ENCODE measurements at places on chromosomes 5 and 9.

- DNase-seq = no peak
Observed at GRCh38 chr5:127377651-127378050, 87.1 kb downstream of the MEGF10 start.

DNA sequence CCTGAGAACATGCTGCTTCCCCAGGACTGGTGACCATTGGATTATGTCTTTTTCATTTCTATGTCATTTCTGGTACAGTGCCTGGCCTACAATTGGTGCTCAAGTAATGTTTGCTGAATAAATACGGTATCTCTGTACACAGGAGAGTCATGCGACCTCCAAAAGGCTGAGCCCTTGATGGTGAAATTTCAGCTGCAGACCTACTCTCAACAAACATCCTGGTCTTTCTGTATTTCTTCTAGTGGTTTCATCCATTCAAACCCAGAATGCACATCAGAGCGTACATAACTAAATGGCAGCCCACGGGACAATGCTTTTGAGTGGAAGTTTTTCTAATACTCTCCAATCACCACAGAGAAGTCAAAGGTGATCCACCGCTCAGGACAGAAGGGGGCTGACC lies 62.6 kb upstream of the RPS23 start:
- DNase-seq = no peak

DNA sequence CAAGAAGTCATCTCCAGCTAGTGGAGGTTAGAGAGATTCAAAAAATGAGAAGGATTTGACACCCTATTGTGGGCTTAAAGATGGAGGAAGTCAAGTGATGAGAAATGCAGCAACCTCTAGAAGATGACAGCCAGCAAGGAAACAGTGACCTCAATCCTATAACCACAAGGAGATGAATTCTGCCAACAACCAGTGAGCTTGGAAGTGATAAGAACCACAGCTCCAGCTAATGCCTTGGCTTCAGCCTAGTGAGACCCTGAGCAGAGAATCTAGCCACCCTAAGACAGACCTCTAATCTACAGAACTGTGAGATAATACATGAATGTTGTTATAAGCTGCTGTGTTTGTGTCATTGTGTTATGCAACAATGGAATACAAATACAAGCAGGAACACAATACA lies 262.4 kb downstream of the GRIA1 start:
- no peak for DNase-seq

- DNase-seq = no peak
Observed at GRCh38 chr5:42894057-42894456, 82.4 kb upstream of the SELENOP start.

GRCh38 chr9:122579874-122580273 lies 3.3 kb downstream of the OR1L8 start:
- no peak for DNase-seq

GRCh38 chr9:129596541-129597331 lies 24.2 kb downstream of the C9orf50 start:
- no peak for DNase-seq

DNA sequence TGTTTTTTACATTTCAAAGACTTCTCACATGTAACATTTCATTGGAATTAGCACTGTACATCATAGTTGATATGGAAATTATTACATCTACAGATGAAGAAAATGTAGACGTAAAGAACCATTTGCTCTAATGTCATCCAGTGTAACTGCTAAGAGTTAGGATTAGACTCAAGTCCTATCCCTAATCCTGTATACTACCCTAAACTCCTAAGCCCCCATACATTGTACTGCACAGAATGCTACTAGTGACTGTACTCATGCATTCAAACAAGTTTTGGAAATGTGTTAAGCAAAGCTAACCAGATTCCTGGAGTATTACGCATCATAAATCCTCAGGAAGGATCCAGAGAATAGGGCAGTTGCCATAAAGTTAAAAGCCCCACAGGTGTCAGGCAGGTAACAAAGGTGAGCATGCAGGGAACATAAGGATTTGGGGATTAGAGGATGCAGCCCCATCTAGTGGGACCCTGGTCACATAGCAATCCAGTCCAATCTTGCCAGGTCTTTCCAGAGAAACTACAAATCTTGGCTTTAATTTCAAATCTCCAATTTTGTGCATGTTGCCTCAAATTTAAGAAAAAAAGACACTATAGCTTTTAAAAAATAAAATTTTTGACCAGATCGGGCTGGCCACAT lies 32.0 kb downstream of the HAVCR1 start:
- no peak for DNase-seq

DNA sequence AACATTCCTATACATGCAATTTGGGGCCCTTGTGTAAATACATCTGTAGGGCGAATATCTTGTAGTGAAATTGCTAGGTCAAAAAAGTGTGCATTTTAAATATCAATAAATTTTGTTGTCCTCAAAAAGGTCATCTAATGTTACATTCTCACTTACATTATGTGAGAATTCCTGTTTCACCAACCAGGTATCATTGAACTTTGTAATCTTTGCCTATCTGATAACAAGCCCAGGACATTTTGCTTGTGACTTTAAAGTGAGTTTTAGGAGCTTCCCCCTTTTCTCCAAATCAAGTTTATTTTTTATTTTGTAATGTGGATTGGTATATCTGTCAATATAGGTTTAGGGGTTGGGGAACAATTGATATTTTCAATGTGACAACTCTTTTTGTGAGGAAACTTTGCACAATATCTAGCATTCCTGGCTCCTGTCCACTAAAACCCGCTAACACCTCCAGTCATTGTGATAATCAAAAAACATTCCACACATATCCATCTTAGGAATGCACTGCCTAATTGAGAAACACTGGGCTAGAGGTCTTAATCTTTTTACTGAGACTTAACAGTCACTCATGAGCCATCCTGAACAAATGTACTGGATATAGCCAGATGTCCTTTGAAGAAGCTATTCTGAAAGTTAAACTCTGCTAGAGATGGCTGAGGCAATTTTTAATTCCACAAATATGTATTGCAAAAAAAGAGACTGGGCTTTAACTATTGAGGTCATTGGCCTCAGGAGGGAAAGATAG lies 72.5 kb upstream of the SLC1A1 start:
- DNase-seq = no peak

DNA sequence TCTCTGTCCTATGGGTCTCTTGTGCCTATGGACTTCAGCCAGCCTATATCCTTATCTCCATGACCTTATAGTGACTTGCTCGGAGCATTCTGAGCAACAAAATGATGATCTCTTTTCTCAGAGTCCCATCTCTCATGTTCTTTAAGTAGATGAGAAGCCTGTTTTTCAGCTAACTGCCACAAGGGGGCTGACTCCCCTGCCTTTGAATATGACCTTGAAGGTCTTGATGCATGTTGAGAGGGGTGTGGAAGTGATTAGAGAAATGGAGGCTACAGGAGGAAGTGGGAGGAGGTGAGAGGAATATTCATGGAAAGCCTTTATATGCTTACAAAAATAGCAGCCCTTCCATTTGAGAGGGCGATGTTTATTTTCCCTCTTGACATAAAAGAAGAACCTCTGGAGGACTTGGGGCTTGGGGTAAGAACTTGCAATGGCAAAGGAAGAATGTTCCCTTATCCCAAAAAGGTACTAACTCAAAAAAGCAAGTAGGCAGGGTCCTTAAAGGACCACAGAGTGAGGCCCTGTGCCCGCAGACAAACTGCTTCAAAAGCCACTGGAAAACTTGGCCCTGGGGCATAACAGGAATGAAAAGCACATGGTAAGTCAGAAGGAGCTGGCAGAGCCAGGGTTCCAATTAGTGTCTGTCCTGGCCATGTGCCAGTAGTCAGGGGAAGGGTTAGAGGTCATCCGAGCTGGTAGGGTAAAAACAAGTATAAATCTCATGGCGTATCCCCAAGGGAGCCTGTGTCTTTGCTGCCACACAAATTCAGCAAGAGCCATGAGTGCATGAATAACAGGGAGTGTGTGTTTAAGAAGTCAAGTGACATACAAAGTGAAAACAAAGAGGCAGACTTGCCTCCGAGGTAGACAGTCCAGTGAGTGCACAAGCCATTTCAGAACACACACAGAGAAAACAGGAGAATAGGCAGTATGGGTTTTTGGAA lies 39.1 kb downstream of the FGD3 start:
- DNase-seq = no peak

DNA sequence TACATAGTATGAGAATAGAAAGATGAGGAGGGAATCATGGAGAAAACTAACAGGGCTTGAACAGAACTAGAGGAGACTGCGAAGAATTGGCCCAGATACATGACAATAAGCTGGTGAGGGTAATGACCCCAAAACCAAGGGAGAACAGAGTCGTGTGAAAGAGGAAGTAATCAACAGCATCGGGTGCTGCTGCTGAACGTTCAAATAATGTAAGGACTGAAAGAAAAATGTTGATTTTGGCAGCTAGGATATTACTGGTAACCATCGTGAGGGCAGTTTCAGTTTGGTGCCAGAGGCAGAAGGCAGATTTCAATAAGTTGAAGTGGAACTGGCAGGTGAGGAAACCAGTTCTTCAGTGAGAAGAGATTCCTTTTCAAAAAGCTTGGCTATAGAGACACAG lies 66.8 kb upstream of the SMC2 start:
- DNase-seq = no peak

DNA sequence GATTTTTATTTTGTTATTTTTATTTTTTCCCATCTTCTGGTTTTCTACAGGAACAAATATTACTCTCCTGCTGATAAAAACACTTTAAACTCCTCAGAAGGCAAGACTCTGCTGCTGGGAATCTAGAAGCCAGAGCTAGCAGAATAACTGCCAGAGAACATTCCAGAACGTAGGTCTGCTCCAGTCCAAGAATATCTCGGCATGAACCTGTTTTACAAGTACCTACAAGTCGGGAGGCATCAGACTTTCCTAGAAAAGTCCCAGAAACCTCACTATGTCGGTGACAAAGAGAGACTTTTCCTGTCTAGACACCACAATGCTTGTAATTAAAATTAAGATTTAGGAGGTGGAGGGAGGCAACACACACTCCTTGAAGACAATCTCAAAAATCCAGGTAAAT lies 41.4 kb downstream of the FABP6 start:
- no peak for DNase-seq

GRCh38 chr5:15417156-15417555 lies 82.8 kb upstream of the FBXL7 start:
- no peak for DNase-seq

- no peak for DNase-seq
Observed at GRCh38 chr5:181120761-181121160, 10.2 kb downstream of the OR2V1 start.

DNA sequence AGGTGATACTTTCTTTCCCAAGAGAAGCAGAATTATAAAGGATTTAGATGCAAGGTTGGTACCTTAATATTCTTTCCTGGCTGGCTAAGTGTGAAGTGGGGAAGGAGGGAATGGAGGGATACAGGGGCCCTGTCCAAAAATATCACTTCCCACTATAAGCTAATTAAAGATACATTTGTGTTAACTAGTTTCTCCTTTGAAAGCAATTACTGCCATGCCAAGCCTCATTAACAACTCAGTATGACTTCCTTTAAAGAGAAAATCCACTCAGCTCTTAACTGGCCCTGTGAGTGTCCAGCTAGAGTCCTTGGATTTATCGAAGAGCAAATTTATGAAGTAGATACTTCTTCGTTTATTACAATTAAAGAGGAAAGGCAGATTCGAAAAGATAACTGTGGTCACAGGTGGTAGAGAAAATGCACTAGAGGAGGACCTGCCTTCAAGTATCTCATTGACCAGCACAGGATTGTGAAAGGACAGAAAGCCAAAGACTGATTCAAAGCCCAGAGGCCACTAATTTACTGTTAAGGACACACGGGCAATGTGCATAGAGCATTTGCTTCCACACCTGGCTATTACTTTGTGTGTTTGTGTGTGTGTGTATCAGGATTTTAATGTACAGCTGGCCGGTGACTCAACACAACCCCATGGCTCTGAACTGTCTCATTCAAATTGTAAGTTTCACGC lies 11.2 kb upstream of the GLDC start:
- no peak for DNase-seq

DNA sequence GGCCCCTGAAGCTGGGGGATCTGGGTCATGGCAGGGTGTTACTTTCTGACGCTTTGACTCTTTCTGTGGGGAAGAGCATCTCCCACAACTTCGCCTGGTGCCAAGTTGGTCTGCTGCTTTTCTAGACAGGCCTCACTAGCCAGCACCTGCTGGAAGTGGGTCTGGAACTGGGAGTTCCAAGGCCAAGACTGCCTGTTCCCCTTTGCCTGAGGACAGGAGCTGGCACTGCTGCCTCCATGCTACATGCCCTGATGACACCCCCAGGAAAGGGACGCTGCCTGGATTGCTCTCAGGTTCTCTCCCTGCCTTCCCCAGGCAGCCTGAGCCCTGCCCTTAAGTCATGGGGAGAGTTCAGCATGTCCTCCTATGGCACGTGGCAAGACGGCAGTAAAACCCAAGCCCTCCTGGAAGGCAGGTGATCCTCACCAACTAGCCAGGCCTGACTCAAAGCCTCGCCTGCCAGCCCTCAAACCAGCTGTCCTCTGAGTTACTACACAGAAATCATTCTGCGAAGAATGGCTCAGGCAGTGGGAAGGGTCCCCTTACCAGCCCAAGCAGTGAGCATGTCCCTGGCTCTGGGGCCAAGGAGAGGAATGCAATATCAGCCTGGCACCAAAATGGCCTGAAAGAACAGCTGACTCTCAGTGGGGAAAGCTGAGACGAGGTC lies 35.8 kb downstream of the SEC61B start:
- no peak for DNase-seq

GRCh38 chr9:92763721-92764380 lies 782 bp downstream of the BICD2 start:
- DNase-seq = peak; percentile 13

DNA sequence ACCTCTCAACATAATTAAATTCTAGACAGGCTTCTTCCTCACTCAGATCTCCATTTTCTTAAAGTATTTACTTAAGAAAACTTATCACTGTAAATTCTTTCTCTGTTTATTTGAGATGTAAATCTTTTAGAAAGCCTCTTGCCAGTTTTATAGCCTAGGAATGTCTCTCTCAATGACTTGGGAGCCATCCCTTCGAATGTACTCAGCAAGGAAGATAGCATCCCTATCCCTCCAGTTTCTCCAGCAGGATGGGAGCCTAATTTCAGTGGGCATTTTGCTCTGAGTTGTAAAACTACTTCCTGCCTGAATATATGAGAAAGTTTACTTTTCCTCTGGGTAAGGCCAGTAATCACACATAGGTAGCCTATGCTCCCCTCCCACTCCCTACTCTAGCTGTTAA lies 558.5 kb upstream of the ARRDC3 start:
- no peak for DNase-seq

DNA sequence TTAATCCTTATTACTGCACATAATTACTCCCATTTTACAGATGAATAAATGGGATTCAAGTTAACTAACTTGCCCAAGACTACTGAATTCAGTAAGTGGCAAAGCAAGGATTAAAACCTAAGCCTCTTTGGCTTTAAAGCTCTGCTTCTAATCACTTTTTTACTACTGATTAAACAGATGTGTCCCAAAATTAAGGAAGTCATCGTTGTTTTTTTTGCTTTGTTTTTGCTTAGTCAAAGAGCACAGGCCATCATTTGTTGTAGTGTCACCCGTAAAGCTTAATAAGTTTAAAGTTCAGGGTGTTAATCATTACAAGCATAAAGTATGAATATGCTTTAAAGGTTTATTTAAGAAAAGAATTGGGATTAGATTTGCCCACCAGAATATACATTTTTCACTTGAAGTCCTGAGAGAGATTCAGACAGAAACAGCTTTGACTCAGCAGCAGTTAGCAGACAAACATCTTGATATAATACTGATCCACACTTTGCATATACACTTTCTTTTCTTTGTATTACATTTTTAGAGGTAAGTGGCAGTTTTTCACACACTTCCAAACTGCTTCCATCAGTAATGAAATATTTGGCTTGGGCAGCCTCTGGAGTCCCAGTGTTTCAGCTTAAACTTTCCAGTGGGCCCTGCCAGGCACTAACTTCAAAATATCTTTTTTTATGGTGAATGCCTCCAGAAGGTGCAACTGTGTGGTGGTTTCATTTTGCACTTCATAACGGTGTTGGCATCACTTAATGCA lies 52.7 kb downstream of the PIK3R1 start:
- DNase-seq = no peak

All from stimulated activated CD8-positive, alpha-beta memory T cell treated with anti-CD3 and anti-CD28 coated beads, Interleukin-12 subunit alpha, Interleukin-12 subunit beta, amount 100 ng/mL, for 4 hours (primary cell).